ENCODE measurements at places on chromosomes 4 and X.

GRCh38 chrX:39716401-39716800, 381.4 kb downstream of the BCOR start:
- no peak for DNase-seq

- no peak for DNase-seq
Measured at GRCh38 chr4:61180405-61180804, 19.7 kb upstream of the ADGRL3 start.

DNA sequence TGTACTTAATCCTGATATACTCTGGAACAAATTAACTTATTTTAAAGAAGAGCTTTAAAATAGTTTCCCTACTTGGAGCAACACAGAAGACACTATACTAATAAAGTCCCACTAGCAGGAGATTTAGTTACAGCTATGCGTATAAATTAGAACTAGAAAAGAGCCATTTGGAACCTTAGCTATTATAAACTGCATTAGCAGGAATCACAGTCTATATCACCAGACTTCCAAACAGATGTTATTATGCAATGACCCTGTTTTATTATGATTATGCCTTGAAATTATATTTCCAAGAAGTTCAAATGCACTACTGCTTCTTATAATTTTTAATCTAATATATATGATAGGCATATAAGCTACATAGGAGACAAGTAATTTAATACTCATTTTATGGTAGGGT, 95.5 kb upstream of the WDR44 start:
- no peak for DNase-seq

- peak; percentile 81 for DNase-seq
Measured at GRCh38 chrX:154378059-154378798, 866 bp upstream of the EMD start.

Measured in GM10248 (cell line).